ENCODE measurements at places on chromosomes 5 and 9. TPM values are rescaled to one million over a fixed set of nuclear protein-coding genes. Genes with fewer than 3 reads are reported as not detected.
A peak's percentile ranks its signal among the peaks of the same experiment; 100 is the strongest.

DNA sequence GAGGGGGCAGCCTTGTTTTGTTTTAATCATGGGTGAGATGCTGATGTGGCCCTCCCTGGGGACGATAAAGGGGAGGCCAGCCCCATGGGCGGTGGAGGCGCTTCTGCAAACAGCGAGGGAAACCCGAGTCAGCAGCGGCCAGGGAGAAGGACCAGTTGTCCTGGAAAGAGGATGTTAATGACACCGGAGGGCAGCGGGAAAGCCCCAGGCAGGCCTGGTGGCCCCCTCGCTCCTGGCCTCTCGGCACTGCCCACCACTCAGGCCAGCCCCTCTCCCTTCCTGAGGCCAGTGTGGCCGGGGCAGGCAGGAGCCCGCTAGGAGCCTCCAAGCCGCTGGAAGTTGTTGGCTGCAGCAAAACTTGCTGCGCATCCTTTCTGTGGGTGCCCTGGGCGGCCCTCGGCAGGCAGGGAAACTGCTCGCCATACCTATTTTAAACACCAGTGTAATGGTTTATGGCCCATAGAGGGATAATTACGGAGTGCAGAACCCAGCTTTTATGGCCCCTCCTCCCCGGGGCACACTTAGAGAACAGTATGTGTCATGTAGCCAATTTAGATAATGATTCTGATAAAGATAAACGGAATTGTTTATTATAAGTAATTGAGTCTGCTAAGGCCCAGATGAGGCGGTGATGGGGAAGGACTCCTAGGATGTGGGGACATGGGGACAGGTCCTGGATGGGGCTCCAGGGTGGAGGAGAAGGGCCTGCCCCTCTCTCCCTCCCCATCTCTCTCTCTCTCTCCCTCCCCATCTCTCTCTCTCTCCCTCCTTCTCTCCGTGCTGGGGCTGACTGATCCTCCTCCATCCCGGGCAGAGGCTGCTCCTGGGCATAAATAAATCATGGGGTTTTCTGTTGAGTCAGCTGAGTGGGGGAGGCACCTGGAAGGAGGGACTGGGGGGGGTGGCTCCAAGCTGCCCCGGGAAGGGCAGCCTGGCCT, 36.9 kb downstream of the LMX1B start:
- H3K36me3 ChIP-seq = no peaks in the 10 kb centered on the region
- H3K27me3 ChIP-seq = peaks cover 99% of the 10 kb centered on the region
- no peak overlapping the region for H3K27ac ChIP-seq

FBP1 gene
- total RNA-seq = 1.7 TPM

DNA sequence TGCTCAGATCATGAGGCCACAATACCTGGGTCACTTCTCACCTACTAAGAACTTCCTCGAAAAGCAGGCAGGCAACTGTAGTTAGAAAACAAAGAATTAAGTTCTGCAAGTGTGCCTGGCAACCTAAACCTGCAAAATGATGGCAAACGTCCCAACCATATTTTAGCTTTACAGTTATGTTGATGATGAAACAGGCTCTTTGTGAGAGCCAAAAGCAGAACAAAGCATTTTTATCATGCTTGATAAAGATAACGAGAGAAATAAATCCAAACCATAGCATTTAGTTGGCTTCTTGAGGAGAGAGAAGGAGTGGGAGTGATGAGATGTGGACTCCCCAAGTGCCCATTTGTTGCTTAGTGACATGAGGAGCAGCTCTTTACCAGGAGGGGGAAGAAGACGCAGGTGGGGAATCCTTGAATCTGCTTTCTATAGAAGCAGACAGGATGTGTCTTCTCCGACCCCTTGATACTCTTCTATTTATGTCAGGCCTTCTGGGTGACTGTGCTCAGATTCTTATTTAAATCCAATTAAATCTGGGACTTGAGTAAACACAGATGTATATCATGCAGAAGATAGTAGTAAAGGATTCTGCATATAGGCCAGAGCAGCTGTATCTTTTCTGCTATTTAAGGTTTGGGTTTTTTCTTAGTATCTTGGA, 221.2 kb downstream of the TMEM167A start:
- H3K4me1 ChIP-seq = no peaks in the 10 kb centered on the region
- H3K36me3 ChIP-seq = no peaks in the 10 kb centered on the region
- H3K27ac ChIP-seq = no peak overlapping the region
- H3K4me3 ChIP-seq = no peak overlapping the region
- no peak for DNase-seq

DNA sequence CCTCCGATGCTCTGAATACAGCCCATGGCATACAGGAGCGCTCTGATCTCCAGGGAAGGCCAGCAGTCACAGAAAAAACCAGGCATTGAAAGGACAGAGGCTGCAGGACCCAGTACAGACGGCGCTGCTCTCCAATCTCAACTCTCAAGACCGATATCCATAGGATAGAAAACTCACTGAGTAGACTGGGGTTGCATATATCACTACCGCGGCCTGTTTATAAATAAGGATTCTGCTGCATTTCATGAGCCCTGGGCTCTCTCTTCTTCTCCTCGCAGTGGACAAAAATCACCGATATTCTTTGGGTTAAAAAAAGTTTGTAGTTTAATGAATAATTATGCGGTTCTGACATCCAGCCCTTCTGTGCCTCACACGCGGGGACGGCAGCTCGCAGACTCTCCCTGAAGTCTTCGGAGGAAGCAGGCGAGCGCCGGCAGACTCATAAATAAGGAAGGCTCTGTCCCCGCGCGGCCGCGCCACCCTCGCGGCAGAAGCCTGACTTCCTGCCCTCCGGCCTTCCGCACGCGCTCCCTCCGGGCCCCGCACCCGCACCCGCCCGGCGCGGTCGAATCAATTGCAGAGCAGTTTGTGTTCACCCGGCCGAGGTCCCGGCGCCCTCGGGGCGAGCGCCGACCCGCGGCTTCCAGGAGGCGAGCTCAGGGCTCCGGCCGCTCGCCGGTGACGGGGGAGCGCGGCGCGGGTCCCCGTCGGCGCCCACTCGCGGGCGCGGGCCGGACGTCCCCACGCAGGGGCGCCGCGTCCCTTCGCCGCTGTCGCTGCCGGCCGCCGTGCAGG, at the start of gene FAM78A:
FAM78A (minus strand) TSS at position 417 of the 795 bp plus-strand sequence; CDS start at position 86, 331 bp downstream.
- H3K27ac ChIP-seq = peak within 1 kb of the TSS; percentile 66
- peaks cover 5% of the 10 kb centered on the region for H3K4me1 ChIP-seq
- no peak for DNase-seq
- H3K27me3 ChIP-seq = peaks cover 64% of the 10 kb centered on the region
- H3K36me3 ChIP-seq = no peaks in the 10 kb centered on the region

GRCh38 chr5:143537056-143537455, 133.6 kb upstream of the NR3C1 start:
- no peak for DNase-seq
- H3K36me3 ChIP-seq = no peaks in the 10 kb centered on the region
- no peak overlapping the region for H3K4me3 ChIP-seq

- H3K4me3 ChIP-seq = no peak overlapping the region
- no peaks in the 10 kb centered on the region for H3K36me3 ChIP-seq
- H3K27ac ChIP-seq = no peak overlapping the region
- H3K4me1 ChIP-seq = peaks cover 10% of the 10 kb centered on the region
- H3K27me3 ChIP-seq = no peaks in the 10 kb centered on the region
- DNase-seq = no peak
These were observed 4.4 kb downstream of the TTC16 start for GRCh38 chr9:127720031-127720864.

ANKRD20A1 gene
- 1.2 TPM for total RNA-seq

GRCh38 chr5:129905473-129906176, 1.4 kb downstream of the CHSY3 start:
- H3K27me3 ChIP-seq = no peaks in the 10 kb centered on the region
- H3K4me1 ChIP-seq = peaks cover 14% of the 10 kb centered on the region

DNA sequence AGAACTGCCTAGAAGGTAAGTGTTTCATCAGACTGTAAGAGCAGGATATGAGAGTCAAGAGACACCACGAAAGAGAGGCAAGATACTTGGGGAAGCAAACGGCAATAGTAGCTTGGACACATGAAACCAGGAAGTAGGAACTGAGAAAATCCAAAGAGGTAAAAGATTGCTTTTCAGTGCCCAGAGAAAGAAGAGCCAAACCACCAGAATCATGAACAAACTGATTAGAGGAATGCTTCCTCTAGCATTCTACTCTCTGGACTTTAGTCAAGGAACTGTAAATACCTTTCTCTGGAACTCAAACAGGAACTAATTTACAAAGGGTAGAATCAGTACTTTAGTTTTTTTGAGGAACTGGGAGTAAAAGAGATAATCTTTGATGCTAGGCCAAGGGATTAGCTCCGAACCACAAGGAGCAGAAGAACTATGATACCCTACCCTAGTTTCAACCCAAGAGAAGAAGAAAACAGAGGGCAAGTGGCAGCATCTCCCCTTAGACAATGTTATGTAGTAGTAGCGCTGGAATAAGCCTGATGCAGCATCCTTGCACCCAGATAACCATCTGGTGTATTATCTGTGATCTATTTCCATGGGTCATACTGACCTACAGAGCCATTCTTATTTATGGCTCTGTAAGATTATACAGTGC, 41.3 kb downstream of the EFCAB9 start:
- no peaks in the 10 kb centered on the region for H3K27me3 ChIP-seq
- H3K36me3 ChIP-seq = peaks cover 39% of the 10 kb centered on the region
- H3K4me1 ChIP-seq = no peaks in the 10 kb centered on the region
- no peak overlapping the region for H3K27ac ChIP-seq
- no peak for DNase-seq
- H3K4me3 ChIP-seq = no peak overlapping the region

GRCh38 chr9:129995409-129996160, 47.4 kb downstream of the FNBP1 start:
- no peak for DNase-seq
- H3K4me3 ChIP-seq = peak overlapping the region; percentile 26
- H3K36me3 ChIP-seq = no peaks in the 10 kb centered on the region
- H3K27me3 ChIP-seq = no peaks in the 10 kb centered on the region
- H3K4me1 ChIP-seq = peaks cover 17% of the 10 kb centered on the region

DNA sequence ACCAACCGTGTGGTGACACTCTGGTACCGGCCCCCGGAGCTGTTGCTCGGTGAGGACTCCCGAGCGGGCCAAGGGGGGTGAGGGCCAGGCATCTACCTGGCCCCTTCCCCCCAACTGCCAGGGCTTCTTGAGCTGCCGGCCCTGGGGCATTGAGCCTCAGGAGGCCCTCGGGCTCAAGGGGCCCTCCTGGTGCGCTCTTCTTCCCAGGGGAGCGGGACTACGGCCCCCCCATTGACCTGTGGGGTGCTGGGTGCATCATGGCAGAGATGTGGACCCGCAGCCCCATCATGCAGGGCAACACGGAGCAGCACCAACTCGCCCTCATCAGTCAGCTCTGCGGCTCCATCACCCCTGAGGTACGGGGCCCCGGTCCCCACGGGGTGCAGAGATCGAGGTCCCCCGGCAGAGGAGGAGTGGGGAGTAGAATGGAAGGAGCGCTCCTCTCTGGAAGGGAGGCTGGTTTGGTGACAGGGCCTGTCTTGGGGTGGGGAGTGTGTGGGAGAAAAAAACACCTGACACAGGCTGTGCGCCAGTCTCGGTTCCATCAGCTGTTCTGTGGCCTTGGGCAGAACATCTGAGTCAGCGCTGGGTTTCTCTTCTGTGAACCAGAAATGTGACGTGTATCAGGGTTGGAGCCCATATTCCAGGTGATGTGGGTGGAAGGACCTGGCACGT, 2.6 kb downstream of the CDK9 start:
- H3K4me3 ChIP-seq = no peak overlapping the region
- H3K27me3 ChIP-seq = no peaks in the 10 kb centered on the region
- H3K27ac ChIP-seq = peak overlapping the region; percentile 100

- H3K27me3 ChIP-seq = no peaks in the 10 kb centered on the region
- peaks cover under 1% of the 10 kb centered on the region for H3K36me3 ChIP-seq
- peak overlapping the region; percentile 37 for H3K27ac ChIP-seq
- peaks cover 8% of the 10 kb centered on the region for H3K4me1 ChIP-seq
- DNase-seq = no peak
- no peak overlapping the region for H3K4me3 ChIP-seq
These were observed 12.7 kb downstream of the IRF1 start for GRCh38 chr5:132477784-132478365.

KCNV2 gene
- not detected for total RNA-seq

ANKRD31 gene
- 1.1 TPM for total RNA-seq

CCDC187 gene
- total RNA-seq = not detected

DNA sequence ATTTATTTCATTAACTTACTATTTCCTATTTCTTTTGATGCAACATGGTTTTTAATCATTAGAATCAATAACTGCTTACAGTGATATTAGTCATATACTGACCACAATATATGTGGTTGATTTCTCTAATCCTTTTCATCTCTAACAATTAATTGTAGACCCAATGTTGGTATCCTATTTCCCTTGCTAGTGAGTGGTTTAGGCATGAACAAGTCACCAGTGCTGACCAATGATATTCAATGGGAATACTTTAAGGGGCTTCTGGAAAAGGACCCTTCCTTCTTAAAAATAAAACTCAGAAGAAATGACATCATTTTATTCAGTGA, 672.4 kb upstream of the GRAMD2B start:
- H3K4me3 ChIP-seq = no peak overlapping the region
- no peak overlapping the region for H3K27ac ChIP-seq
- H3K36me3 ChIP-seq = no peaks in the 10 kb centered on the region
- H3K4me1 ChIP-seq = no peaks in the 10 kb centered on the region
- no peak for DNase-seq
- no peaks in the 10 kb centered on the region for H3K27me3 ChIP-seq

GRCh38 chr5:9817819-9818218, 187.7 kb upstream of the TAS2R1 start:
- no peaks in the 10 kb centered on the region for H3K27me3 ChIP-seq
- H3K4me1 ChIP-seq = no peaks in the 10 kb centered on the region
- no peak overlapping the region for H3K27ac ChIP-seq
- no peak for DNase-seq
- H3K4me3 ChIP-seq = no peak overlapping the region

GRCh38 chr9:79581794-79582193, 10.0 kb downstream of the TLE4 start:
- no peak overlapping the region for H3K4me3 ChIP-seq
- no peaks in the 10 kb centered on the region for H3K4me1 ChIP-seq
- no peaks in the 10 kb centered on the region for H3K36me3 ChIP-seq
- no peak overlapping the region for H3K27ac ChIP-seq

GPR150 gene
- not detected for total RNA-seq

LCN1 gene
- total RNA-seq = not detected
